CD4-positive, alpha-beta memory T cell (primary cell): ENCODE measurements at places on chromosomes 1 and 21. TPM values are rescaled to one million over a fixed set of nuclear protein-coding genes. Genes with fewer than 3 reads are reported as not detected.

Gene PDPN
- polyA plus RNA-seq = not detected

DNA sequence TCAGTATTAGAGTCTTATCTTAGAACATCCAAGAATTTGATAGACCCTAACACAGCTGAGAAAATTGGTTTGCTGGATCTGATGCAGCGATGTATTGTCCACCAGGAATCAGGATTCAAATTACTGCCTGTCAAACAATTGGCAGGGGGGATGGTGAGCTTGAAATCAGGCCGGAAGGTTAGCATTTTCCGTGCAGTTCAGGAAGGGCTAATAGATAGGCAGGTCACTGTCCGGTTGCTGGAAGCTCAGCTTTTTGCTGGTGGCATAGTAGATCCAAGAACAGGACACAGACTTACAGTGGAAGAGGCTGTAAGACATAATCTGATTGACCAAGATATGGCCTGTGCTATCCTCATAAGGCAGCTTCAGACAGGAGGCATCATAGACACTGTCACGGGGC is 127.2 kb downstream of the MACF1 start:
- DNase-seq = no peak

- no peak for DNase-seq
These were observed 892.5 kb downstream of the PLA2G4A start for GRCh38 chr1:187721216-187721615.

DNA sequence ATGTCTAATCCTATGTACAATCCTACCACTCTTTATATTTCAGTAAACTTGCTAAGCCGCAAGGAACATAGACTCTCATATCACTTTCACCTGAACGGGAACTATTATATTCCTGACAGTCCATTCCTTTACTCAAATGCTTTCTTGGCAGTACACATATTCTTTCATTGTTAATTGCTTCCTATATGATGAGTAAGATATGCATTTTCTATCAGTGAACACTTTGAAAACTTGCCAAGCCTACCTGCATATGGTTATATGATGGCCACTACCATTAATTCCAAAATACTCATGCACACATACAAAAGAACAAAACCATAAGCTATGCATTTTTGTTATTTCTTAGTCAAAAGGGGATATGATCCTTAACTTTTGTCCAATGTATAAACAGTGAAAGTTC is 341.5 kb downstream of the VAV3 start:
- no peak for DNase-seq

DNA sequence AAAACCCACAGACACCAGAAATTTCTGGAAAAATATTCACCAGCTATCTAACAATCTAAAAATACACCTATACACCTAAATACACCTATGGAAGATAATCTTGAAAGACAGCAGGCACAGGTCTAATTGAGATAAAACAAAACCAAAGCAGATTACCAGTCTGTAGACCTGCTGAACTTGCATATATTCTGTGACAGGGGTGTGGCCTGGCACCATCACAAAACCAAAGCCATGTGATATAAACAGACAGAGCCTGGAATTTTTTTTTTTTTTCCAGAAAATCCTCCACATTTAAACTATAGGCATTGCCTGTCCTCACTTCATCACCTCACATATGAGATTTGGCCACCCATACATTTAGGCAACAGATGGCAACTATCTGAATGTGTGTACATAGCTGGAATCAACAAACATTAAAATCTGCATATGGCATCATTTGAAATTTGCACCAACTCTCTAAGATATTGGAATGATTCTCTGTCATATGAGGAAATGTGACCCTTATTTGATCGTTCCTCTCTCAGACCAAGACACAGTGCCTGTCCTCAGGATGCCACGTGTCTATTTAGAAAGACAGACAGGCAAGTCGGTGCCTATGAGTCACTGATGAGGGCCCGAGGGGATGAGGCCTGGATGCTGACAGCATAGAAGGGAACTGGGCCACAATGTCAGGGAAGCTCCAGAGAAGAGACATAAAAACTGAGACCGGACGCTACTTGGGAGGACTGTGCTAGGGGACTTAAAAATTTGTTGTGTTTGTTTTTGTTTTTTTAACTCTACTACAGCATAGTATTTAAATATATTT is 32.6 kb downstream of the NMNAT2 start:
- no peak for DNase-seq

DNA sequence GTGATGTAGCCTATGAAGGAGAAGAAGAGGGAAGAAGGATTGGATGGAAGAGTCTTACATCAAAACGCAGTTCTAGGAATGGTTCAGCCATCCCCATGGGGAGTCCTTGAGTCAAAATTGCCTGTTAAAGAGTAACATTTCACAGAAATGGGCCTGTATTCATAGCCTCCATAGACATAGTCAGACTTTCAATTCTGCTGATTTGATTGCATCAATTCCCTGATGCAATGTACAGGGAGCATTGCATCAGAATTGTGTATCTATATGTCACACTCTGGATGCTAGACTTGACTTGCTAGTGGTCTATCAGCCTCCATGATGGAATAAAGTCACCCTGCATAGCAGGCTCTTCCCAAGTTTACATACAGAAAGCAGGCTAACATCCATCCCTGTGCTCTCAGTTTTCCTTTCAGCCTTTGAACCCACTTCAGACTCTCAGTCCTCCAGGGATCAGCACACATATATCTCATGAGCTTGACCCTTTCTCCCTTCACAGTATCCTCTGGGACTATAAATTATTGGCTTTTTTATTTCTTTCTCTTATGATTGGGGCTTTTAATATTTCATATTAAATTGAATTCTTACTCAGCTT is 1111.7 kb upstream of the B3GALT2 start:
- no peak for DNase-seq

- DNase-seq = no peak
These were observed 82.7 kb upstream of the ROR1 start for GRCh38 chr1:63690966-63691700.

- no peak for DNase-seq
These were observed 121.4 kb downstream of the TGFBR3 start for GRCh38 chr1:91764471-91765115.

Gene TGFB2
- not detected for polyA plus RNA-seq

Gene TBX19
- polyA plus RNA-seq = 2.5 TPM

- no peak for DNase-seq
These were observed 120.3 kb upstream of the C8B start for GRCh38 chr1:57086154-57086553.

DNA sequence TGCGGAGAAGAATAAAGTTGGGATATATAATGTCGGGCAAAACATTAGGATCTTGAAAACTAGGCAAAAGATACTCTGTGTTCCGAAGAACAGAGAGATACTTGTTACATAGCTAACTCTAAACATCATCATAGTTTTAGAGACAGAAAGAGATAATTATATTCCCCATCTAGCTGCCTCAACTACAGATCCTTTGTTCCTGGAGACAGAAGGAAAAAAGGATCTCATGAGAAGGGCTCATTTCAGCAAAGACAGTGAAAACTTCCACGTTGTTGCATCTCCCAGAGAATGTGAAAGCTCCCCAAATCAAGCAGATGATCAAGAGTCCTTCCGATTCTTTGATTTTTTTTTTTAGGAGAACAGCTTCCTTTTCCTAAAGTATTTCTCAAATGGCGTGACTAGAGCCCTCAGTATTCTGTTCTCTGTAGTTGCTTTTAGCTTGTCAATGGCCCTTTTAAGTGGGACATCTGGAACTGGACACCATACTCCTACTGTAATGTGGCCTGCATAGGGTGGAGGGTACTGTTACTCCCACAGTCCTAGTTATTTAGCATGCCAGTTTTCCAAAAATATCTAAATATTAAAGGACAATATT is 1048.2 kb downstream of the TTLL7 start:
- no peak for DNase-seq
